ENCODE measurements at places on chromosomes 2 and 18. TPM values are rescaled to one million over a fixed set of nuclear protein-coding genes. Genes with fewer than 3 reads are reported as not detected.
A peak's percentile ranks its signal among the peaks of the same experiment; 100 is the strongest.

The ACVR1C gene
- 2.0 TPM for total RNA-seq

- H3K27me3 ChIP-seq: no peaks in the 10 kb centered on the region
- H3K4me1 ChIP-seq: no peaks in the 10 kb centered on the region
- H3K4me3 ChIP-seq: no peak overlapping the region
- DNase-seq: peak; percentile 80
- H3K27ac ChIP-seq: peak overlapping the region; percentile 36
These were observed 21.0 kb downstream of the AGAP1 start for GRCh38 chr2:235514627-235515363.

DNA sequence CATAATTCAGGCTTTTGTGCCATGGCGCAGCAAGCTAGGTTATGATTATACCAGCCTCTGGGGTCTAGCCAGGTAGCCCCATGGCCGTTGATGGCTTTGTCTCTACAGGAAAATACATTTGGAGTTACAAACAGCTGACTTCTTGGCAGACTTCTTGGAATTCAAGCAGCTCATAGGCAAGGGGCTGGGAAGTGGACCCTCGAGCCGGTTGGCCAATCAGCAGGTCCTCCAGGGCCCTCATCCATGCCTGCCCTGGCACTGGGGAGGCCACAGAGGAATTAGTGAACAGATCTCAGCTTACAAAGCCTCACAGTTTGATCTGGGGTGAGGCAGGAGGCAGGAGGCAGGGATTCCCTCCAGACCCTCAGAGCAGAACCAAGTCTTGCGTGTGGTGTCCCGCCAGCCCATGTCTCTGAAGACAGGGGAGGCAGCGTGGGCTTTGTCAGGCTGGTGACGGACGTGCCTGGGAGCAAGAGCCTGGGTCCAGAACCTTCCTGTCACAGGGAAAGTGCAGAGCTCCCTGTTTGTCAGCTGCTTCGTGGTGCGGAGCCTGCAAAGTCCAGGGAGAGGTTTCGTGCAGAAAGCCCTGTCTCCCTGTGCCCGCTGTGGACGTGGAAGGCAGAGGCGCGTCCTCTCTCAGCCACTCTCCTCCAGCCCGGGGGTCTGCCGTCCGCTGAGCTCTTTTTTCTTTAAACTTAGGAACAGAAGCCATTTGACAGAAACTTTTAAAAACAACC lies 131.7 kb downstream of the KLHL29 start:
- DNase-seq: no peak
- no peak overlapping the region for H3K27ac ChIP-seq
- no peaks in the 10 kb centered on the region for H3K36me3 ChIP-seq
- H3K27me3 ChIP-seq: no peaks in the 10 kb centered on the region

The LAMA3 gene
- 2.4 TPM for total RNA-seq

The TRIM43 gene
- total RNA-seq: not detected

The PROKR1 gene
- total RNA-seq: not detected

GRCh38 chr2:29192526-29192925 lies 77.3 kb downstream of the CLIP4 start:
- H3K4me1 ChIP-seq: no peaks in the 10 kb centered on the region
- DNase-seq: no peak
- no peaks in the 10 kb centered on the region for H3K27me3 ChIP-seq

The IL36G gene
- total RNA-seq: not detected

DNA sequence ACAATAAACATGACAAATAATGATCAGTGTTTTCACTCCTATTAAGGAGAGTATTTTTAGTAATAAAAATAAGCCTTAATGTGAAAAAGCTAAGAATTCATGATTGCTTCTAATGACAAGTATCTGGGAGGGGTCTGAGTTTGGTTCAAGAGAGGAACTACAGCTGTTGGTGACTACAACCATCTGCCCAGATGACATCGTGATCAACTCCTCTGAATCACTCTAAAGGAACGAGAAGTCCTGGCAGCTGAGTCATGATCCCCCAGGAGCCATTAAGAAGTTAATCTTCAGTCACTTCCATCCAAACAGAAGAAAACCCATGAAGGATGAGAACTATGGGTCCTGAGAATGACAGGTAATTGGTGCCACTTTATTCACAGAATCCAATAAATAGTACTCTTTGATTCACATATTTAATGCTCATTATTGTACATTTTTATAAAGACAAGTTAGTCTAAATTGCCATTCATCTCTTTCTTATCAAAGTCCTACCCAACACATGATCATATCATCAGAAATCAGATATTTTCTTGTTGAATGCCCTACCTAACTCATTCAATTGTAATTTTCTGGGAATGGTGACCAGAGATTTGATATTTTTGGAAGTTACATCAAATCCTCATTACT lies 6.8 kb downstream of the TFPI start:
- H3K4me1 ChIP-seq: no peaks in the 10 kb centered on the region
- H3K36me3 ChIP-seq: no peaks in the 10 kb centered on the region
- DNase-seq: no peak
- peak overlapping the region; percentile 93 for H3K27ac ChIP-seq
- H3K27me3 ChIP-seq: no peaks in the 10 kb centered on the region
- H3K4me3 ChIP-seq: no peak overlapping the region

The MZT2A gene
- total RNA-seq: 39.7 TPM

The PRADC1 gene
- 21.9 TPM for total RNA-seq

DNA sequence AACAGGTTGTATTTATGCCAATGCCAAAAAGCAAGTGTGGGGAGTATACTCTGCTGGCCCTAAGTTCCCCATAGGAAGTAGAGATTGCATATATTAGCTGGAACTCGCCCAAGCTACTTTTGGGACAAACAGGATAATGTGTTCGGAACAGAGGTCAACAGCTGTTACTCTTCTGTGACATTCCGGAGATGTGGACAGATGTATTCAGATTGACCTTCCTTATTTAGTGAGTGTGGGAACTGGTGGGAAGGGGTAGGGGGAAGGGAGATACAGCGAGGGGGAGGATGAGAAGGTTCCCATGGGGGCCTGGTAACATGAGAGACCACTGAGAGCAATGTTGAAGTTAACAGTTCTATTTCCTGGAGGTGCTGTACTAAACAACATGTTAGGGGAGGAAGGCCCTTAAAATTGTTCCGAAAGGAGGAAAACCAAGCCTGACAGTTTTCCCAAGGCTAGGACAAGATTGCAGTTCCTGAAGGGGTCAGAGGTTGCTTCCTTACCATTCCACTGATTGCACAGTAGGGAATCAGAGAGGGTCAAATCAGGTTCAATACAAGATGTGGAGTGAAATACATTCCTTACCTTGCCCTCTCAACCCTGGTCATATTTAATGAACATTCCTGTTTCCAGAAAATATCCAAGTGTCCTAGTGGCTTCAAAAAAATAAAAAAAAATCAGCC lies 14.3 kb upstream of the CD28 start:
- DNase-seq: no peak
- no peak overlapping the region for H3K27ac ChIP-seq
- H3K4me1 ChIP-seq: peaks cover 46% of the 10 kb centered on the region
- H3K36me3 ChIP-seq: no peaks in the 10 kb centered on the region
- no peaks in the 10 kb centered on the region for H3K27me3 ChIP-seq

- DNase-seq: no peak
- H3K27me3 ChIP-seq: no peaks in the 10 kb centered on the region
- H3K4me1 ChIP-seq: no peaks in the 10 kb centered on the region
- no peak overlapping the region for H3K4me3 ChIP-seq
- H3K36me3 ChIP-seq: peaks cover 3% of the 10 kb centered on the region
These were observed 16.5 kb downstream of the SCLY start for GRCh38 chr2:238077292-238077691.

DNA sequence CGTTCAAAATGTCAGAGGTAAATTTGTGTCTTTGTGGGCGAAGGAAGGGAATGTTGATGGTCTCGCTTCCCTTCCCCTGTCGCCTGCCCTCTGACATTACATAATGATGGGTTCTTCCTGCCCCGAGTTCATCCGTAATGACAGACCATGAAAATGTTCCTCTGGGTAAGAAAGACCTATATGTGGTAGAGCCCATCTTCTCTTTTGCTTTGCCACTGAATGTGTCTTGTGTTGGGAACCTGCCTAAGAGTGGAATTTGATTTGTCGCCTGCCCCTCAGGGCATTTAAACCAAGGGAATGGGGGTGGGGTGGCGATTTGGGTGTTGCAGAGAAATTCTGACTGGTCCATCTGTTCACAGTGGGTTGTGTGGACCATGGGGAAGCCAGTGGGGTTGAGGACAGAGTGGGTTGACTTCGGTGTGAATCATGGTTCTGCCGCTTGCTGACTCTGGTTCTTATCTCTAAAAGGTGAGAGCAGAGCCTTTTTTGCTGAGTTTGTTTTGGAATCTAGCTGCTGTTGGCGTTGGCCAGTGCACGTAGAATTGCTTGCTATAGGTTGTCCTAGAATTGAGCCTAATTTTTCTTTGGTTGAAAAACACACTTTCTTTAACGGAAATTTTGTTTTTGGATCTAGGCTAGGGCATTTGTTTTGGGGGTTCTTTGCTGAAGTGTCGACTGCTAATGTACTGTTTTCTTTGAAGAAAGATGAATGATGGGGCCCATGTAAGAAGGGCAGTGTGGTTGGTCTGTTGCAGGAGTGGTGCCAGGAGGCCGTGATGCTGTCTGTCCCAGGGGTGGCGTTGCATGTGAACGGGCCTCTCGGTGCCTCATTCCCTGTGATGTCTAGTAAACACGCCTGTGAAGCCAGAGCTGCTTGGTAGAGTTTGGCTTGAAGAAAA lies 1.3 kb downstream of the INPP4A start:
- no peaks in the 10 kb centered on the region for H3K27me3 ChIP-seq
- no peaks in the 10 kb centered on the region for H3K4me1 ChIP-seq
- H3K27ac ChIP-seq: peak overlapping the region; percentile 48
- no peak for DNase-seq
- H3K4me3 ChIP-seq: peak overlapping the region; percentile 83

DNA sequence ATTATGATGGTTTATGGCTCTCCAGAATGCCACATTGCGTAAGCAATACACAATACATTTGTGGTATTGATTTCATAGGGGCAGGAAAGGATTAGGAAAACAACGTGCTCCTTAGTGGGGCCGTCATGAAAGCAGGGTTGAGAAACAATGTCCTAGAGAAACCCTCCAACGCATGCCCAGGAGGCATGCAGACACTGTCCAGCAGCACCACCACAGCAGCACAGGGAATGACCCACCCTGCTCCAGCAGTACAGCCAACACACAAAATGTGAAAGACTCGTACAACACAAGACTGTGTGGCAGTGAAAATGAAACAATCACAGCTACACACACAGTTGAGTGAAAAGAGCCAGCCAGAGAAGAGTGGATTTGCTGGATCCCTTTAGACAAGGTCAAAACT lies 66.3 kb downstream of the FAM168B start:
- no peaks in the 10 kb centered on the region for H3K4me1 ChIP-seq
- H3K4me3 ChIP-seq: no peak overlapping the region
- no peaks in the 10 kb centered on the region for H3K36me3 ChIP-seq
- H3K27ac ChIP-seq: no peak overlapping the region

The EGR4 gene
- total RNA-seq: not detected

DNA sequence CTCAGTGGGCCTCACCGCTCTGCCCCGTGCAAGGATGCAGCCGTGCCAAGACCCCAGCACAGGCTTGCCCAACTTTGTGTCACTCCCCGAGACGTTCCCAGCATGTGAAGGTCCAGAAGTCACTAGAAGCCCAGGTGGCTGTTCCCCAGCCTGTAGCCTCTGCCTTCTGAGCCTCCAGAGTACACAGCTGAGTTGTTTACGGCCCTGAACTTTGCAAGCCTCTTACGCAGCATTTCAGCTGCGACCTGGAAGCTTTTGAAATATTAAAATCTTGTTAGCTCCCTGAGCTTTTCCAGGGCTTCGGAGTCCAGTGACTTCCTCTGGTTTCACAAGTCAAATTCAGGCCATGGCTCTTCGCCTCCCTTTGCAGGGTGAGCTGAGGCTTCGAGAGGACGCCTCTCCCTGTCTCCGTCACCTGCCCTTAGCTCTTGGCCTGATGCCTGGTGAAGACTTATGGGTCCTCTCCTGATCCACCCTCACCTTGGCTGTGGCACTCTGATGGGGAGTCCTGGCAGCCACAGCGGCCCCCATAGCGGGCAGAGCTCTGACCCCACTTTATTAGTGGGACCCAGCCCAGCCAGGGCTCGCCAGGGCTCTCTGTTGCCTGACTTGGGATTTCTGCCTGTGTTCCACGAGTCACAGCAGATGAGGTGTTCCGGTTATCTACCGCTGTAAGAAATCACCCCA lies 76.5 kb upstream of the HPCAL1 start:
- no peaks in the 10 kb centered on the region for H3K27me3 ChIP-seq
- no peak for DNase-seq
- H3K4me1 ChIP-seq: no peaks in the 10 kb centered on the region
- no peak overlapping the region for H3K27ac ChIP-seq
- H3K36me3 ChIP-seq: no peaks in the 10 kb centered on the region

- H3K27ac ChIP-seq: no peak overlapping the region
- no peaks in the 10 kb centered on the region for H3K27me3 ChIP-seq
- DNase-seq: no peak
- H3K36me3 ChIP-seq: no peaks in the 10 kb centered on the region
These were observed 49.3 kb upstream of the STK17B start for GRCh38 chr2:196220671-196221070.

DNA sequence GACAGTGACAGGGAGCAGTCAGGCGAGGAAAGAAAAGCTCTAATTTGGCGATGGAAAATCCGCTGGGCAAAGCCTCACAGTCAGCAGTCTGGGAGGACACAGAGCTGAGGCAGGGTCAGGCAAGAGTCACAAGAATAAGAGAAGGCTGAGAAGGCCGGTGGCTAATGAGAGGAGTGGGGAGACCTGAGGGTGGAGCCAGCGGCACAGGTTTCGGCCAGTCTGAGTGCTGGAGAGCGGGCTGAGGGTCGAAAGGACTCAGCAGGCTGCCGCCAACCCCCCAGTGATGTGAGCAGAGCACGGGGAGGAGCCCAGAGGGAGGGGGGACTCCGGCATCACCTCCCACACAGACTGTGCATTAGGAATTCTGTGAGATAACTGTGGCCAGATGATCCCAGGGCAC lies 500.6 kb upstream of the MYT1L start:
- no peaks in the 10 kb centered on the region for H3K4me1 ChIP-seq
- H3K36me3 ChIP-seq: no peaks in the 10 kb centered on the region
- H3K27me3 ChIP-seq: no peaks in the 10 kb centered on the region
- no peak overlapping the region for H3K4me3 ChIP-seq
- H3K27ac ChIP-seq: no peak overlapping the region
- no peak for DNase-seq

The SP5 gene
- 1.9 TPM for total RNA-seq

The CFC1 gene
- total RNA-seq: not detected

Data from right lobe of liver (tissue), 6 donors.